ENCODE measurements at places on chromosomes 16 and 17. TPM values are rescaled to one million over a fixed set of nuclear protein-coding genes. Genes with fewer than 3 reads are reported as not detected.

The C17orf50 gene
- total RNA-seq, result not detected

The CIITA gene
- under 0.01 TPM for total RNA-seq

The MYLK3 gene
- 0.13 TPM for total RNA-seq

The KIF2B gene
- total RNA-seq, result not detected

The CFAP20 gene
- total RNA-seq, result 51.2 TPM

The NLRC3 gene
- 5.1 TPM for total RNA-seq

The SCN4A gene
- 0.13 TPM for total RNA-seq

The CACNA1H gene
- total RNA-seq, result under 0.01 TPM

The CDH15 gene
- under 0.01 TPM for total RNA-seq

The FAM171A2 gene
- 3.9 TPM for total RNA-seq

The HEATR9 gene
- total RNA-seq, result not detected

The MAFG gene
- 19.0 TPM for total RNA-seq

The TPSG1 gene
- total RNA-seq, result not detected
